ENCODE measurements at places on chromosomes 6 and 20.

GRCh38 chr6:48031711-48032110 is 79.3 kb downstream of the PTCHD4 start:
- DNase-seq = no peak

GRCh38 chr6:111662794-111663593 is 57.3 kb upstream of the TRAF3IP2 start:
- no peak for DNase-seq

DNA sequence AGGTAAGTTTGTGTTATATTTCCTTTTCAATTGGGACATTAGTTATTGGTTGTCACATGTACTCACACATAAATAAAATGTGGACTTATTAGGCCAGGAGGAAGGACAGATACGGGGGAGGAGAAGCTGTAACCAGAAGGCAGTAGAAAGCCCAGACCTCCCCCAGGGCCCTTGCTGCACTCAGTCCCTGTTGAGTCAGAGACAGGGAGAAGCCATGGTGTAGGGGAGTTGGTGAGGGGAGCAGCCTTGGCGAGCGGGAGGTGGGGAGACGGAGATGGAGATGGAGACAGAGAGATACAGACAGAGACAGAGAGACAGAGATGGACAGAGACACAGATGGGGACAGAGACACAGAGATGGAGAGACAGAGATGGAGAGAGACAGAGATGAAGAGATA is 263.2 kb downstream of the DLL1 start:
- no peak for DNase-seq

- DNase-seq = no peak
These were observed 67.8 kb downstream of the TNFRSF21 start for GRCh38 chr6:47241742-47242482.

DNA sequence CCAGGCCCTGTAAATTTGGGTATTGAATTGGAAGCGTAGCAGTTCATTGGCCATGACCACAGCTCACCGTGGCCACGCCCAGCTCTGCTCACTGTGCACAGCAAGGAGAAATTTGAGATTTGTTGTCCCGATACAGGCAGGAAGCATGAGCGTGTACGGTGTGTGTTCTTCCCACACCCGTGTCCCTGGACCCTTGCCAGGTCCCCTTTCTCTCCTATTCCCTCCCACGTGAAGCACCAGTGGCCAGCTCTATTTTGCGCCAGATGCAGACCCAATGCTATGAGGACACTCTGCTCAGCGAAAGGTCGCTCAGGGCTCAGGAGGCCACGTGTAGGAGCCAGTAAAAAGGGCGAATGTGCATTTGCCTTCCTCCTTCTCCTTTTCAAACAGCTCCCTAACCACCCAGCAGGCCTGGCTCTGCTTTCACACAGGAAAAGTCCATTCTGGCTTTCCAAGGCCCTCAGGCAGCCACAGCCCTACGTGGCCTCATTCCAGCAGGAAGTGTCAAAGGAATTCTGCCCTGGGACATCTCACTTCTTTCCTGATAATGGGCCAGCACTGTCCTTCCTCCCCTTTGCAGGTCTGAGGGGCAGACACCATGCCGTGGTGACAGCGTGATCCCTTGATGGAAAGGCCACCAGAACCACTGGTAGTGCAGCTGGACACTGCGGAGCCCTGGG is 499.2 kb upstream of the CDH4 start:
- DNase-seq = no peak

GRCh38 chr6:884570-884969 is 191.6 kb upstream of the EXOC2 start:
- no peak for DNase-seq

DNA sequence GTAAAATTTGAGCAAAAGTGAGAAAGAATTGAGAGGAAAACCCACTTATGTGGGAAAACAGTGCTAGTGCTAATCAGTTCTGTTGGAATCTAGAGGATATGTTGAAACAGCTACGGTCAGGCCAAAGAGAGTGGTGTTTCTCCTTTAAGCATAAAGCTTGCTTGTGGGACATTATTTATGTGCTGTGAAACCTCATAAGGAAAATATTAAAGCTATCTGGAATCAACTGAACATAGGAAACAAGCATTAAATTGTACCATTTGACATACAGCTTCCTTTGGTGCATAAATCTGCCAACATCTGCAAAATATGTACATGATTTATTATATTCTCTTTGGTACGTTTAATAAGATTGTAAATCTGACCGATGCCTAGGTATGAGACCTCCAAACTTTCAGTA is 182.5 kb upstream of the PDE10A start:
- DNase-seq = no peak

- DNase-seq = peak; percentile 49
These were observed 7.6 kb downstream of the TREM1 start for GRCh38 chr6:41278699-41279405.

DNA sequence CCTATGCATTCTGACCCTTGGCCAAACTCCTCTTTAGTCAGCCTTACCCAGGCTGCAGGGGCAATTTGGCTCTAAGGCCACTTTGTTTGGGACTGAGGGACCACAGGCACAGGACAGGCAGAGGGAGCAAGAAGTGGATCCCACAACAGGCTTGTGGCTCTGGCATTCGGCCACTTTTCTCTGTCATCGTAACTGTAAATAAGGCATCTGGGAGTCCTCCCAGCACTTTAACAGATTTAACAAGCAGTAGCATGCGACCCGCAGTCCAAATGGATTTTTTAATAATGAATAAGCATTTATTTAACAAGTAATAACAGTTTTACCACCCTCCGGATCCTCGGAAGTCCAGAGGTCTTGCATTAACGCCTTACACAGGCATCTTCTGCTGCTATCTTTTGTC is 16.1 kb upstream of the CDH22 start:
- no peak for DNase-seq

- DNase-seq = no peak
These were observed 21.0 kb downstream of the CST7 start for GRCh38 chr20:24970030-24970553.

GRCh38 chr6:105819745-105820144 is 266.4 kb upstream of the PRDM1 start:
- no peak for DNase-seq

- DNase-seq = no peak
These were observed 130.6 kb upstream of the FAM83B start for GRCh38 chr6:54716010-54716409.

DNA sequence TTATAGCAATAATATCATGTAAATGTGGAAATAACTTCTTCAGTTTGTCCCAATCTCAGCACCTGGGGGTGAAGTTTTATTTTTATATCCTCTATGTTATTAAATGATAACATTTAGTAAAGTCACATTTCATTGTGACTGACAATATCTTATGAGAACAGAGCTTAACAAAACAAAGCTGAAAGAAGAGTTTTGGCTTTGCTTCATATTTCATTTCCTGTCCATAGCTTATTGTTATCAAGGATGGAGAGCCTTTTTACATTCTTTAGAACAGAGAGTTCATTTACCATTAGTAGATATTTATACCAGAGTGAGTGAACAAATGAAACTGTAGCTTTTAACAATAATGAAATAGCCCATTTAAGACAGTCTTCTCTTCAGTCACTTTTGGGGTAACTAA is 231.9 kb upstream of the SGK1 start:
- DNase-seq = no peak

DNA sequence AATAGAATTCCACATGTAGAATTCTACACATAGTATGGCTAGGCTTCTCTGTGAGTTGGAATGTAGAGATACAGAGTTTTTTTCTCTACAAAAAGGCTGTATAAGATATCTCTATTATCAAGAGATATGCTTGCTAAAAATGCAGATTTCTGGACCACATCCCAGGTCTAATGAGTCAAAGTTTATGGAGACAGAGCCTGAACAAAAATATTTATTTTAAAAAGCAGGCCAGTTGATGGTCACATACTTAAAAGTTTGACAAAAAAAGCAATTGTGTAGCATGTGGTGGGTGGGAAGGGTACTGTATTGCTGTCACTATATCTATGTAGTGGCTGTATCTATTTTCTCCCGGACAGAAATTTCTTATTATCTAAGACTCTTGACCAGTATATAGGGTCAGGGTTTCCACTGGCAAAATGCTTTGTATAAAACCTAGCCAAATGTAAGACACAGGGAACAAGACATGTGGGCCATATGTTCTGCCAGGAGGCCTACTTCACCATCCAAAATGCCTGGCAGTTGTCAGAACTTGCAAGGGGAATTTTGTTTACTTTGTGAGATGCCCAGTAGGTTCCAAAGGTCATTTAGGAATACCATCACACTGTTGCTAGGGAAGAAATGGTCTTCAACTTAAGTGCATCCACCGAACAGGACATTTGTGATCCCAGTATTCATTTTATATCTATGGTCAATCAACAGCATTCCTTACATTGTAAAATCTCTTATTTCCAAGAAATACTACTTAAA is 60.6 kb downstream of the SHPRH start:
- DNase-seq = no peak

- peak; percentile 58 for DNase-seq
These were observed 12.9 kb upstream of the MROH8 start for GRCh38 chr20:37192137-37192854.

DNA sequence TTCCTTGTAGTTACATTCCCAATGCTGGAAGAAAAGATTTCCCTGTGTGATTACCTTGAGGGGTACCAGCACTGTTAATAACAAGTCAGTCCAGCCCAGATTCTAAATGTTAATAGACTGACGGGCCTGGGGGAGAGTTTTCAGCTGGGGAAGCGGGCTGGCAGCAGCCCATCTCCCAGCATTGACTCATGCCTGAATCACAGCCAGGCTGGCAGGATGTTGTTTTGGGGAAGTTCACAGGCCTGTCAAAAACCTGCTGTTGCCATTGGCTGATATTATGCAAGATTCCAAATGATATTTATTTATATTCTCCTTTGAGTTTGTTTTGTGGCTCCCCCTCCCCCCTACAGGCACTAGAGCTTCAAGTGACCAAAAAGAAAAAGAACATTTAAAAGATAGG is 213.9 kb upstream of the CNR1 start:
- no peak for DNase-seq

- no peak for DNase-seq
These were observed 52.8 kb downstream of the MAP3K4 start for GRCh38 chr6:161044335-161044734.

DNA sequence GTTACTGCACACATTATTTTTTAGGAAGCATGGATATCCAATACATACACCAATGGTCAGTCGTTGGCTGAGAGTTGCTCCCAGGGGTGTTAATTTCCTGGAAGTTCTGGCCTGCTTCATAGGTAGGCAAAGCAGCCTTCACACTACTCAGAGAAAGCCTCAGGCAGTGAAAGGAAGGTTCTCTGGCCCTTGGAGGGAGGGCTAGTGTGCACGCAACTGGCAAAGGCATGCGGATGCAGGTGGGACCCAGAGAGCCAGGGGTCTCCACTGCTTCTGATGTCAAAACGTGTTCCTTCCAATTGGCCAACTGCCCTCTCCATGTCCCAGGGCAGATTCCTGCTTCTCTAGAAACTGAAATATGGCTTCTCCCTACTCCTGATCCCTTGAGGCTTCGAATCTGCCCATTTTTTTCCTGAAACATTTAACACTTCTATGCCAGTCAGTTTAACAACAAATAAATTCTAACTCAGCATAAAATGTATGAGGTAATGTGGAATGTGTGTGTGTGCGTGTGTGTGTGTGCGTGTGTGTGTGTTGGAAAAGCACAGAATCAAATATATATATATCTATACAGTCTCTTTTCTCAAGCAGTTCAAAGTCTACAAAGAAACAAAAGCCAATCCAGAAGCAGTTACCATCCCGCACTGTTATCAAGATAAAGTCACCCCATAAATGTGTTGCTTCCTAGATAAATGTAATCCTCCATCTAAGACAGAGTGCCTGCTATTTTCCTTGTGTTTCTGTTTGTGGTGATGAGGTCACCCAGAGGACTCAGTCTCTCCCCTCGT is 94.0 kb upstream of the HIVEP1 start:
- DNase-seq = no peak
